ENCODE measurements at places on chromosomes 3 and 15.

- DNase-seq, result no peak
Measured at GRCh38 chr3:122079524-122080206, 24.5 kb downstream of the CD86 start.

GRCh38 chr3:35067750-35068149 lies 571.6 kb upstream of the ARPP21 start:
- DNase-seq, result no peak

GRCh38 chr15:91857772-91858171 lies 4.3 kb downstream of the SLCO3A1 start:
- DNase-seq, result no peak

DNA sequence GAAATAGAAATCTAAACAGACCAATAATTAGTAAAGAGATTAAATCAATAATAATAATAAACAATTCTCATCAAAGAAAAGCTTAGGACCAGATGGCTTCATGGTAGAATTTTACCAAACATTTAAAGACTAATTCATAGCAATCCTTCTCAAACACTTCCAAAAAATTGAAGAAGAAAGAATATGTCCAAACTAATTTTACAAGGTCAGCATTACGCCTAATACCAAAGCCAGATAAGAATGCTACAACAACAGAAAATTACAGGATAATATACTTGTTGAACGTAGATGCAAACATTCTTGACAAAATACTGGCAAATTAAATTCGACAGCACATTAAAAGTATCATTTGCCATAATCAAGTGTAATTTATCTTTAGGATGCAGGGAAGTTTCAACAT lies 36.1 kb upstream of the CADM2 start:
- no peak for DNase-seq

DNA sequence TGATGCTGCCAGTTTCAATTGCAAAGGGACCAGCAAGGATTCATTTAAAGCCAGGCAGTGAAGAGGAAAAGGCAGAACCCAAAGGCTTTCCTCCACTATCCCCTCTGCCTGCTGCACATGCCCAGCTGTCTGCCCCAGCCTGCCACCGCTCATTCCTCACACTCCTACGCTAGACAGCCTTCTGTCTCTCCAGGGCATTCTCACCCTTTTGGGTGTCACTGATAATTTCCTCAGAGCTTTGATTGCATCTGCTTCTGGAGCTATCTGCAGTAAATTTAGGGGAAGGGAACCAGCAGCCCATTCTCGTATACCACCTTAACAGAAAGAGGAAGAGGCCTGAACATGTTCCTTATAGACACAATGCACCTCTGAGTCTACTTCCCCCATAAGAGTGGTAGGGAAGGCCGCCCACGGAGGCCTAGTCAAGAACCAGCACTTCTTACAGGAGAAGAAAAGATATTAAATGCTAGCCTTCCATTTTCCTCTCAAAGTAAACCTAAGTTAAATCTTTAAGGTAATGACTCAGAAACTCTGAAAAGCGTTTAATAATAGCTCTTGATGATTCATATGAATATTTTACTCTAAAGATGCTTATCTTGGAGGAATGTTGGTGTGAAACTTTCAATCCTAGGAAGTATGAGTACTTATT lies 20.9 kb downstream of the NUDT16 start:
- no peak for DNase-seq

DNA sequence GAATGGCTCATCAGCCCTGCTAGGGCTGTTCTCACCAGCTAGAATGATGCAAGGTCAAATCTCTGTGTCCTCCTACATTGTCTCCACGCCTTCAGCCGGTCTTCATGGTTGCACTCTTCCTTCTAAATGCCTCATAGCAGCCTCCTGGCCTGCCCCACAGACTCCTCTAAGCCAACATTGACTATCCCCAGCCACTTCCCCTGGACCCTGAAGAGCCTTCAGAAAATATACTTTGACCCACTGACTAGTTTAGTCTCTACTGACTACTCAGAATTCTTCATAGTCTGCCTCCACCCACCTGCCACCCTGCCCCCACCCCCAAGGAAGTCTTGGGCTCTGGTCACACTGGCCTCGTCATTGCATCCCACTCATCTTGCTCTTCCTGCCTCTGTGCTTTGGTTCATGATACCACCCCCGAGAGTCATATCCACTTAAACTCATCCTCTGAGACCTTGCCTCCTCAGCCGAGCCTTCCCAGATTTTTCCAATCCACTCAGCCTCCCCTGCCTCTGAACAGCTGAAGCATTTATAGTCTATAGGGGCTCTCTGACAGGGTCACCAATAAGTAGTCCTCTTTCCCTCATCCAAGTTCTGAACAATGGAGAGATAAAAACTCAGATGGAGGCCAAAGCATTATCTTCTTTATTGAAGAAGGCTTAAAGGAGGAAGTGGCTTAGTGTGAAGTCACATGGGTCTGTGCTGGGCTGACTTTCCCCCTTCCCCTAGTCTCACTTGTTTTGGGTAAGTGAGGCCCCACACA lies 9.5 kb upstream of the DOCK3 start:
- no peak for DNase-seq

DNA sequence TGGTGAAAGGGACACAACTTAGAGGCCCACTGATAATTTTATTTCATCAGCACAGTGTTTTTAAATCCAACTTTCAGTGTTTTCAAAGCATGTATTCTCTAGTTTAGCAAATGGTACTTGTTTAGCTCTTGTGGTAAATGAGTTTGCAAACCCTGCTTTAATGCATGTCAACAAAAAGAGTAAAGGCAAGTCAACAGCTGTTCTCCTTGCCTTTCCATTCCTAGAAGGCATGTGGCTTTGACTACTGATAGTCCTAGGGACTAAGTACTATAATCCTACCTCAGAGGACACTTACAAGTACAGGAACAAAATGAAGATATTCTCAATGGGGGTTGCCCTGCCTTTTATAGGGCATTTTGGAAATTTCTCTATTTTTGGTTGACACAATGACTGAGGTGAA lies 13.1 kb downstream of the NPTN start:
- DNase-seq, result no peak

DNA sequence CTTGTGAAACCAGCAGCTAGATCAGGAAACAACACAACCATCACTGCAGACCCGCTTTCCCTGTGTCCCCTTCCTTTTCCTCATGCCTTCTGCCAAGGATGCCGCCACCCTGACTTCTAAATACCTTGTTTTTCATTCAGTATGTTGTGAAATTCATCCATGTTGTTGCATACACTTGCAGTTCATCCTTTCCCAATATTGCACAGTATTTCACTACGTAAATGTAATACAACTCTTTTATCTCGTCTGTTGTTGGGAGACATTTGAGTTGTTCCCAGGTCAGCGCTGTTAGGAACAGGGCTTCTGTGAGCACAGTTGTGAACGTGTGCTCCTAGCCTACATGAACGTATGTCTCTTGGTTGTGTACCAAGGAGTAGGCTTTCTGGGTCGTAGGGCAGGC lies 24.2 kb downstream of the TLNRD1 start:
- DNase-seq, result no peak

DNA sequence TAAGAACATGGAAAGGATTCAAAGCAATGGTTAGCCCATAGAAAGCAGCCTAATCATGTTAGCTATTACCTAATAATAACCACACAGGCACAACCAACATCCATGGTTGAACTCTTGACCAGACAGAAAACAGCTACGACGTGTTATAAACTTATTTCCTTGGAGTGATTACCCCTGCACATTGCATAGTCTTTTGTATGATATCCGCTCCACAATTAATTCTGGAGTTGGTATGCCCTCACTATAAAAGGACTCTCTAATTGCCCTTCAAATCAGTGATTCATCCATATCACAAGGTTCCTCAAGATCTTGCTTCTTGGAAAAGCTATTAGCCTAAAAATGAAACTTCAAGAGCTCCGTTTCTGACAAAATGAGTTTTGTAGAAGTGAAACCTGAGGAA lies 117.9 kb downstream of the SYNPR start:
- DNase-seq, result no peak

DNA sequence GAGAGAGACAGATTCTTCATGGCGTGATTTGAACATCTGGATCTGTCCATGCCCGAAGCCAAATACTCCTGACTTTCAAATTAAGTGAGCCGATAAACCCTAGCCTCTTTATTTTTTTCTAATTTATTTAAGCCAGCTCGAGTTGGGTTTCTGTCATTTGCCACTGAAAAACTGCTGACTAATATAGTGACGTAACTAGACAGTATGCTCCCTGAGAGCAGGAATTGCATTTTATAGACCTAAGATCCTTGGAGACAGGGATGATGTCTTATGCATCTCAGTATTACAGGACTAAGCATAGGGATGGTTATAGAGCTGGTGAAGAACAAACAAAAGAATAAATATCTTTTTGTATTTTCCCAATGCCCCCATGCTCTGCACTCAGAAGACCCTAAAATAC lies 4.6 kb downstream of the LHFPL4 start:
- DNase-seq, result no peak

DNA sequence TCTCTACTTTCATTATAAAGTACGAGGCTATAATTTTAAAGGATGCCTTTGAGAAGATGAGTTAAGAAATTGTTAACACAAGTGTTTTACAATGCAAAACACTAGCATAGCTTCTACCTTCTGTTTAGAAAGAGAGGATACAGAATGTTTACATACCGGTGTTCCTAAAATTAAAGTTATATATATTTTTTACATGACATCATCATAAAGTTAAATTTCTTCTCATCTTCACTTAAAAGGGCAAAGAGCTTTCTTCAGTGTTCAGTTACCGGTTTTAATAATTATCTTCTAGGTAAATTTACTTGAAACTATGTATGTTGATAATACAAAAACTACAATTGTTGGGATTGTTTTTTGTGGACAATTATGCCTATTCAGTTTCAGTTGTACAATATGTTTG lies 32.7 kb upstream of the TM2D3 start:
- no peak for DNase-seq

DNA sequence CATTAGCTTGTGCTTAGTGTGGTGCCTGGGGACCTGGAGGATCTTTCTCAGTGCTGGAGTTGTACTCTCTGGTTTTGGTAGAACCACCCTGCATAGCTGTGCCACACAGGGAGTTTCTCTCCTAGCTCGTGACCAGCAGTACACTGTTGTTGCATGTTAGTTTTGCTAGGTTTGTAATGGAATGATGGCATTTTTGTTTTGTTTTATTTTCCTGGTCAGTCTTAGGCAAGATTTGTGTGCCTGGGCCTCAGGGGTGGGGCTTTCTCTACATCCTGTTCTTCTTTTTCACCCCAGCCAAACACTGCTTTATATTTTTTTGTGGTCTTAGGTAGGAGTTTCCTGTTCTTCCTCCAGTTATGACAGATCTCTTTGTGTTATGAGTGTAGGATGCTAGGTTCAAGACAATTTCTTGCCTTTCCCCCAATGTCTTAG lies 534.5 kb upstream of the KCNMB2 start:
- no peak for DNase-seq

DNA sequence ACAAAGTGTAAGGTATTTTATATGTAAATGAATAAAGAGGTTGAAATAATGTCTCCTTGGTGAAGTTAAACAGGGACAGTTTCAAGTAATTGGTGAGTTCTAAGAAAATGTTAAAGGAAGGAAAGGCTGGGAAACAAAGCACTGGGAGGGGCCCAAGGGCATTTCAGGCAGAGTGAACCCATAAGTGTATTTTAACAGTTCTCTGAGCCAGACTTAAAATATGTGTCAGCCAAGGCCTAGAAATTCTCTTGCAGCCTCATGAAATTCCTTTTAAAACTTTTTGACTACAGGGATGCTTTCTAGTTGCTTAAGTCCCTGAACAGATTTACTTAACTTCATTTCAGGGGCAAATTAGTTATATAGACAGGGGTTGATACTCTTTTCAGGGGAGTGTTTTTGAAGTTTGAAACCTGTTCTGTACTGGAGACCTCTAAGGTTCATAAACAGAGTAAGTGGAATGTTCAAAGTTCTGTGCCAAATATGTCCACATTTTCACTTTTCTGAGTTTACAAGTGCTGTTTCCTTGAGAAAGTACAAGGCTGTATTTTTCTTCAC lies 77.6 kb downstream of the GALK2 start:
- no peak for DNase-seq

DNA sequence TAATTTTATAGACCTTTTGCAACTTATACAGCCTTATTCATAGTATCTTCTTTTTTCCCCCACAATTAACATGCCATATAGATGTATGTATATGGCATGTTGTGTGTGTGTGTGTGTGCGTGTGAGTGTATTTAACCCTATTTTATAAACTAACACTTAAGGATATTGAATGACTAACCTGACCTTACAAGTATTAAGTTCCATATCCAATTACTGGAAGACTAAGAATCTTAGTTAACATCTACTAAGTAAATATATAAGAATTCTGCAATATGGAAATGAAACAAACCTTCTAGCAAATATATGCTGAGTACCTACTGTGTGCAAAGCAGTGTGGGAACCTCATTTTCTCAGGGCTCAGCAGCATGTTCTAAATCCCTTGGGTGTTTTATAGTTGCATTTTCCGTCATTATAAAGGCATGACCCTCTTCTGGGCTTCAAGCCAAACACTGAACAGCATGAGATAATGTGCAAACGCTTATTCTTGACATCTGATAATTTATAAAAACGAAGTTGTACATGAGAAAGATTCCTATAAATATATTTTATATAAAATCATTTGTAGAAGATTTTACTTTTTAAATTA lies 105.5 kb downstream of the NLGN1 start:
- DNase-seq, result no peak

DNA sequence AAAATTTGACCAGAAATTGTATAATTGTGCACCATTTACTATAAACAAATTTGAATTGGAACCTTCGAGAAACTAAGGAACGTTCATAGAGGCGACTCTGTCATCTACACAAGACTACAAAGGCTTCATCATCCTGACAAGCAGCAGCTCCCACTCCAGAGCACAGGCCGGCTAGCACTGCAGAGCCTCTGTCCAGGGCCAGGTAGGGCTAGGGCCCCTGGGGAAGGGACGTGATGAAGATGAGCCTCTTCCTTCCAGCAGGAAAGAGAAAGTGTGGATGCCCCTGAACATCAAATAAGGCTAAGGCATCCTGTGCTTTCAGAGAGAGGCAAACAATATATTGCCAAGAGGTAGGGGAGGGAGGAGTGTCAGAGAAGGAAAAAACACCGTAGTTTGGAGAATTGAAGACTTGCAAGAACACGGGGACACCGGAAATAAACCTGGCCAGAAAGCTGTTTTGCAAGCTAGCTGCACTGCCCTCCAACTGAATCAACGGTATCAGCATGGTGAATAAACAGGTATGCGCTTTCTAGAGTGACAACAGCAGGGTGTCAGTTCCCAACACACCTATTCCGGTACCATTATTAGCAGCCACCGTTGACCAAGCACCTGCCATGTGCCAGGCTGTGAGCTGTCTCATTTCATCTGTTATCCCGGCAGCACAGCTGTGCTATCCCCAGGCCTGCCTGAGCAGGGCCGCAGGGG lies 12.4 kb downstream of the XXYLT1 start:
- no peak for DNase-seq

GRCh38 chr15:51342227-51342999 lies 958 bp downstream of the GLDN start:
- no peak for DNase-seq
